ENCODE measurements at places on chromosomes 1 and 21. TPM values are rescaled to one million over a fixed set of nuclear protein-coding genes. Genes with fewer than 3 reads are reported as not detected.

- DNase-seq: peak; percentile 62
Measured at GRCh38 chr21:26795866-26796329, 49.3 kb downstream of the ADAMTS1 start.

DNA sequence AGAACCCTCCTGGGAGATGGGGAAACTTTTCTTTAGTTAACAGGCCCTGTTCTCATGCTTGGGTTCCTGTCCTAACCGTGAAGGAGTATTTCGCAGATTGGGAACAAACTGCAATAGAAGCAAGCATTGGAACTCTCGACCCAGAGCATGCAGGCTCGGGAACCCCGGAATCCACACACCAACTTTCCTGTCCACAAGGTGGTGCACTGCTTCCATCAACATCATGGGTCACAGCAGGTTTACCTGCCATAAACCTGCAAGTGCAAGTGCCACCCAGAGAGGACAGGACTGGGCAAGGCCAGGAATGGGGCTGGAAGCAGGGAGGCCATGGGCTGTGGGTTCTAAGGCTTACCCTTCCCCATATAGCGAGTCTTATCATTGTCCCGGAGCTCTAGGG lies 6.9 kb downstream of the ENO1 start:
- DNase-seq: no peak

Gene SPATA1
- total RNA-seq: not detected

- no peak for DNase-seq
Measured at GRCh38 chr1:115184951-115185331, 95.6 kb upstream of the TSPAN2 start.

Gene PLEKHA6
- 0.07 TPM for total RNA-seq

Gene CFHR5
- not detected for total RNA-seq

DNA sequence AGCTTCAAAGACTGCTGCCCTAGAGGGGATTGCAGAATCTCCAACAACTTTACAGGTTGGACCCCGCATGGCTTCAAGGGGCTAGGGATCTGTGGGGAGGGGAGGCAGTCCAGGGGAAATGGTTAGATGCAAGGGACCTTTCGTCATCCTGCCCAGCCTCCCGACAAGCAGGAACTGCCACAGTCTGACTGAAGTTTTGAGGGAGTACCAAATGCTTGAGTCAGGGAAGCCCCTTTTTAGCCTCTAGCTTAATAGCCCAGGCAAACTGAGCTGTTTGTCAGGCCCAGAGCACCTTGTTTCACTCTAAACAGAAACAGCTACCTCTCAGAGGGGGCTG lies 1.1 kb downstream of the TOR3A start:
- DNase-seq: no peak

Gene IL10
- not detected for total RNA-seq

Gene CRNN
- not detected for total RNA-seq

Gene PAQR6
- 1.4 TPM for total RNA-seq
